CD4-positive, alpha-beta T cell treated with Interleukin-2 at 100 ng/mL for 4 hours (primary cell): ENCODE measurements at places on chromosomes 5 and 9.

DNA sequence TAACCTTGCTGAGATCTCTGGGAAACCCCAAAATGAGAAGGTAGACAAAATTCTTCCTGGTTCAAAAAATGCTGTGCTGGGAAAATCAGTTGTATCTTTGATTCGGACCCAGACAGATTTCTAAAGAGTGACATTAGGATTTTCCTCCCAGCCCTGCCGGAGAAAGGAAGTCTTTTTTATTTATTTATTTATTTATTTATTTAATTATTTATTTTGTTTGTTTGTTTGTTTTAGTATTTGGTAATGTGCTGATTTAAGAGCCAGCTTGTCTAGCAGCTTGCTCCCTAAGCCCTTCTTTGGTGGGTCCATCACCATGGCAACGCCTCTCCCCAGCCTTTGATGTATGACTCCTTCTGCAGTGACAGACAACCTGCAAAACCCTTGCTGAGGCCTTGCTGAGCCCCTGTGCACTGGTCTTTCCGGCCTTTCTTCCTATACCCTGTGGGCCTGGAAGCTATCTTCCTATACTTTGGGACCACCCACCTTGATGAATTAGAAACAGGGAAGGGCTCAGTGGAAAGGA lies 60.6 kb upstream of the AFAP1L1 start:
- DNase-seq: no peak

DNA sequence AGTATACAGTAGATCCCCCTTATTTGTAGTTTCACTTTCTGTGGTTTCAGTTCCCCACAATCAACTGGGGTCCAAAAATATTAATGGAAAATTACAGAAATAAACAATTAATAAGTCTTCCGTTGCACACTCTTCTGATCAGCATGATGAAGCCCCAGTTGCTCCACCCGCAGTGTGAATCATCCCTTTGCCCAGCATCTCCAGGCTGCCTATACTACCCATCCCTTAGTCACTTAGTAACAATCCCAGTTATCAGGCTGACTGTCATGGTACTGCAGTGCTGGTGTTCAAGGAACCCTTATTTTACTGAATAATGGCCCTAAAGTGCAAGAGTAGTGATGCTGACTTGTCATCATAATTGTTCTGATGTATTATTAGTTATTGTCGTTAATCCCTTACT lies 28.9 kb downstream of the SHC3 start:
- no peak for DNase-seq

- no peak for DNase-seq
Observed at GRCh38 chr9:31587146-31587545, 797.3 kb upstream of the ACO1 start.

DNA sequence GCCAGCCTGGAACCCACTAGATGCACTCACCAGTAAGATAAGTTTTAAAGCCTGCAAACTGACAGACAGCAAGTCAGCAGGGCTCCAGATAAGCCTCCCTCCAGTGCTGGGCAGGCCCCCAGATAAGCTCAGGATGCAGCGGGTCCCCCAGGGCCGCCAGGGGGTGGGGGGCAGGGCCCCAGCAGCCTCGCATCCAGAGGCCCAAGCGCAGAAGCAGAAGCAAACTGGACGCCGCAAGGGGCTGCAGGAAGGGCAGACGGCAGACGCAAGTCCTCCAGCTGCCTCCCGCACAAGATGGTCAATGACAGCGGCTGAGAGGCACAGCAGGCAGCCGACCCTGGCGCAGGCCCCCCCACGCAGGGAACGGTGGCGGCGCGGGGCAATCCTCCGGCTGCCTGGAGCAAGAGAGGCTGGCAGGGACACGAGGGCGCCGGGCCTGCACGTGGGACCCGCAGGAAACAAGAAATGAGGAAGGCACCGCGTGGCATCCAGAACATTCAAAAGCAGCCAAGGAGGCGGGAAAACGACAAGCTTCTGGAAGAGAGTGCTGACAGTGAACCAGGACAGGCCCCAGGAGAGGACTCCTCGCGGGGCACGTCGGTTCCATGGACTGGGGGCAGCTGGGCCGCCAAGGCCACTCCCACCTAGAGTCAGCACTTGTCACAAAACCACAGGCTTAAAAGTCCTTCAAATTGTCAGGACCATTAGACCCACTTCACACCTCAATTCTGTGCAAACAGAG lies 49.8 kb downstream of the ROR2 start:
- no peak for DNase-seq

GRCh38 chr9:26813247-26813646 lies 79.4 kb downstream of the CAAP1 start:
- DNase-seq: no peak

DNA sequence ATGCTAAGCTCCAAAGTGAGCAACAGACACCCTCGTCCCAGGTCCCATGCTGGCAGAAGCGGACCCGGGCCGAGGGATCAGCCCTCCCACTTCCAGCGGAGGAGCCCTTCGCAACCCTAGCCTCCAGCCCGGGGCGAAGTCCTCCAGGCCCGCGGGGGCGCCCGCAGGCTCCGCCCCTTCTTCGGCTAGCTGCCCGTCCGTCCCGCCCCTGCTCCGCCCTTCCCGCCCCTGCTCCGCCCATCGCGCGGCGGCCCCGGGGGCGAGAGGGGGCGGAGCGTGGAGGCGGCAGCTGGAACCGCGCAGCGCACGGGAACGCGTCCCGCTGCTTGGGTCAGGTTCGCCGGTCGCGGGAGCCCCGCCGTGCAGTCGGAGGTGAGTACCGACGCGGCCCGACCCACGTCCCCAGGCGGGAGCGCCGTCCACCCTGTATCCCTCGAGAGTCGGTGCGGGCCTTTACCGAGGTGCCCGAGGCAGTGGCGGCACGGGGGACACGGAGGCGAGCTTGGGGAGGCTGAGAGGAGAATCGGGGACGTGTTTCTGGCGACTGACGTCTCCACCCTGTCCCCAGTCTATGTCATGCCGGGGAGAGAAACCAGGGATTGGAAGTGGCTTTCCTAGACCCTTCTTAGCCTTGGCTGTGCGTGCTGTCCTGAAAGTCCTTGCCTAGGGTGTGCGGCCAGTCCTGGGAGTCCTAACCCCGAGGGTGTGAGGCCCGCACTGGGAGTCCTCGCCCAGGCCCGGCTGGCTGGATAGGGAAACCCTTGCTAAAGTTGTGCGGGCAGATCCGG lies at the start of gene ACO1:
Gene ACO1 (plus strand): TSS at position 280 of the 788 bp plus-strand sequence. CDS start 20,864 bp downstream, outside the sequence.
- peak; percentile 85 for DNase-seq

GRCh38 chr9:96856363-96857286 lies 2.3 kb upstream of the ZNF782 start:
- DNase-seq: peak; percentile 73

- DNase-seq: no peak
Observed at GRCh38 chr9:123000371-123001068, 32.9 kb upstream of the GPR21 start.

DNA sequence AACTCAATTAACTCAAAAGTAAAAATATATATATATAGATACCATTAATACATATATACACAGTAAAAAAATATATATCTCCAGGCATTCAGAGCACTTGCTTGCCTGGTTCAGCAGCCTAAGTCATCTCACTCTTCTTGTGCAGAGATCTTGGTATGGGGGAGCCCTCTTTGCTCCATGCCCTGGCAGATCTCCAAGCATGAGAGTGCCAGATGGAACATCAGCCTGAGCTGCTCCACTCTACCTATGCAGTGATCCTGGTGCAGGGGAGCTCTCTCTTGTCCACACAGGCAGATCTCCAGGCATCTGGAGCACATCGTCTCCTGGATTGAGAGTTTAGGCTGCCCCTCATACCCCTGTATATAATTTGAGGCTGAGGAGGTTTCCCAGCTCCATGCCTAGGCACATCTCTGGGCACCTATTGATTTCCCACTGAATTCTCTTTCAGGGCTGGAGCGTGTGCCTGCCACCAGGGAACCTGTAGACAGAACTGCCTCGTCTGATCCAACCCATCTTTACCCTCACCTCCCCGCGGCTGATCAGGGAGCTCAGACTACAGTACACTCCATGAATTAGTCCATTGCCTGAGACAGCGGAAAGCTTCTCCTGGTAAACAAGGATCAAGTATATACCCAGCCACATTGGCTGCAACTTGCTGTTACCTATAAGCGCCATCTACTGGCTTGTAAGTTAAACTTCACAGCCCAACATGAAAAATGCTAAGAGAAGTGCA lies 342.4 kb upstream of the GRIA1 start:
- DNase-seq: no peak

DNA sequence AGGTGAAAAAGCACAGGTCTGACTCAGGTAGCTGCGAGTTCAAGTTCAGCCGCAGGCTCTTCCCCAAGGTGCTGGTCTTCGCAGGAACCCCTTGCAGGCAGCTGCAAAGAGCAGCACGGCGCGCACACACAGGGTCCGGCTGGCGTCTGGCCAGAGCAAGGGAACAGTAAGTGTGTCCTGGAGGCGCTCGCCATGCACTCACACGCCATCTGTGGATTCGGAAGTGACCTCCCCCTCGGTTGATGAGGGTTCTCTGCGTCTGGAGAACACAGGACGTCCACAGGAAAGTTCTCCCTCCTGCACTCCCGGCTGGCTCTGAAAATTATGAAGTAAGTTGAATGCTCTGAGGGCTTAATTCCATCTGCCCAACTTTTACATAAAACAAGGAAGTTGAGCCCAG lies 14.0 kb upstream of the EGFL7 start:
- DNase-seq: no peak

GRCh38 chr5:56845904-56846480 lies 30.6 kb downstream of the MAP3K1 start:
- DNase-seq: no peak

GRCh38 chr5:80284720-80285119 lies 28.9 kb upstream of the SERINC5 start:
- peak; percentile 17 for DNase-seq

DNA sequence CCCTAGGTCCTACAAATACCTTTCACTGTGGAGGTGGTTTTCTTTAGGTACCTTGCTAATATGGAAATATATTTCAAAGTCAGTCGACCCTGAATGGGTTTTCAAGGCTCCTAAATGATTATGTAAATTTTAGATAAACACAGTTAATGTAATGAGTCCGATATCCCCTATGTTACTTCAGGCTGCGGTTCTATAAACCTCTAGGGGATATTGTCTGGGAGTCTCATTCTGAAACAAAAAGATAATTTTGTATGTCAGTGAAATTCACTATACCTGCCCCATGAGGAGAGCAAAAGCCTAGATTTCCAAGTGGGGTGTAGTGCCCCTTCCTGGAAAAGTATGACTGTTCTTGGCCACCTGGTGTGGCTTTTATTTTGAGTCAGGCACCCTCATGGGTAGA lies 377.3 kb downstream of the ICE1 start:
- DNase-seq: no peak

DNA sequence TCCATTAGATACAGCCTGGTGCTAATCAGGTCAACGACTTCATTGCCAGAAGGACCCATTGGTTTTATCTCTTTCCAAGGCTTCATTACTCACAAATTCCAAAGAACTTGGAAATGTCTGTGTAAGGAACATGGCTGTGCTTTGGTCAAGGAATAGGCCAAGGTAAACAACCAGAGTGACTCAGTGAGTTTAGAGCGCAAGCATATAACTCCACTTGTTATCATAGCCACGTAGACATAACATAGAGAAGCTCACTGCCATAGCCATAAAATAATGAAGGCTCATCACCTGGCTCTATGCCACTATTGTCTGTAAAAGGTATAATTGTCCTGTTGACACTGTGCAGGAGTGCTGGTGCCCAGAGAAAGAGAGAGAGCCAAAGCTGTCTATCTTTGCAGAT lies 139.3 kb upstream of the PLCXD3 start:
- DNase-seq: no peak

DNA sequence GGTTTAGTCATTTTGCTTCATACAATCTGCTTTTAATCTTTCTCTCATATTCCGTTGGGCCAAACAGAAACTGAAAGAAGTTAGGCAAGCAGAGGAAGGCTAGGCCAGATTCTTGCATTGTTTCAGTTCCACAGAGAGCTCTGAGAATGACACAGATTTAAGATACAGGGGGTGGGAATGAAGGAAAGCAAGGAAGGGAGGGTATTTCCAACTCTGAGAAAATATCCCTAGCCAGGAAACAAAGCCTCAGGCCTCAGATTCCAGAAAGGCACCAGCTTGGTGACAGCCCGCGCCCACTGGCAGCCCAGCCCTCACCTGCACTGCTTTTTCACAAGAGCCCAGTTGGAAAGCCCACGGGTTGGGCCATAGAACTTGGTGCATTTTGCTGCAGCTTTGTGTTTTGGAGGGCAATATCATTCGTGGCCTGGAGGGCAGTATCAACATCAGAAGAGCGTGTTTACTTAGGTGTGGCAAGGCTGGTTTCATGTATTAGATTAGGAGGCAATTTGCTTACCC lies 63.5 kb downstream of the ENC1 start:
- DNase-seq: peak; percentile 40
